Hematopoietic multipotent progenitor cell treated with erythropoietin and hydrocortisone succinate and interleukin-3 and kit ligand, for 8 days (in vitro differentiated cells): ENCODE measurements at places on chromosomes 13 and 19.

DNA sequence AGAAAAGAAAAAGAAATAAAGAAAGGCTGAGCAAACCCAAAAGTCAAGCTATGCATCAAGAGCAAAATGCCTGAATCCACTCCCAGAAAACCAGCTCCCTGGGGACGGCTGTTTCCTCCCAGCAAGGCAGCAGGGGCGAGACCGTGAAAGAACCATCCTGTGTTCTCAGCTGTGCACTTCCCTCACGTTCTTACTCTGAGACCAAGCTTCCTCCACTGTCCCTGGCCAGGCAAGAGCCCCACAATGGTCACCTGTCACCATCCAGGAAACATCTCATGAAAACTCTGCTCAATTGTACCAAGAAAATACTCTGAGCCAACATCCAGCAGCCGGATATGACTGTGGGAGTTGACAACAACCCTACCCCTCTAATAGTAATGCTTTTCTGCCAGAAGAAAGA, 22.9 kb downstream of the RAB20 start:
- DNase-seq = no peak

DNA sequence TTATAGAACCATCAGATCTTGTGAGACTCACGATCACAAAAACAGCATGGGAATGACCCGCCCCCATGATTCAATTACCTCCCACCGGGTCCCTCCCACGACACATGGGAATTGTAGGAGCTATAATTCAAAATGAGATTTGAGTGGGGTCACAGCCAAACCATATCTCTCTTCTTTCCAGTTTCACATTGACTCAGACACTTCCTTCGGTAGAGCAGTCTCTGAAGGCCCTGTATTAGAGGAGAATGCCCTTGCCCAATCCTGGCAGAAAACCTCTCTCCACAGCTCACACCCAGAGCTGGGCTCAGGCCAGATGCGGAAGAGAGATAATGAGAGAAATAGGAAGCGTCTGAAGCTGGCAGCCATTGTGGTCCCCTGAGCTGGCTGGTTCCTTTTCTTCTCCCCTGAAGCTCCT, 72.4 kb upstream of the CLDN10 start:
- peak; percentile 97 for DNase-seq

DNA sequence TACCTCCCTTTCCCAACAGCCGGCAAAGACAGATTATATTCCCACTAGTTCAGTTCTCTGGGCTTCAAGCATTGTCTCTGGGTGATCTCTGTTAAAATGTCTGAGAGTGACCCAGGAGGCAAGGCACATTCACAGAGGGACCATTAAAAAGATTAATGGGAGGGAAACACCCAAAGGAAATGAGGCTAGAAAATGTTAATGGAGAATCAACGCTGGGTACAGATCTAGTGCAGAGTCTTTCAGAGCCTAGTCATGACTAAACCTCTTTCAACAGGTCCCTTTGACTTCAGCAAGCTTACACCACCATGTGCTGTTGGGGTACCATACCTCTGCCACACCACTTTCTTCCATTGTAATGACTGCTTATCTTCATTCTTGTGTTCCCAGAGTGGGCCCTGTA, 358.6 kb downstream of the DCT start:
- no peak for DNase-seq

GRCh38 chr19:1809678-1810077, 2.4 kb downstream of the ATP8B3 start:
- DNase-seq = no peak

DNA sequence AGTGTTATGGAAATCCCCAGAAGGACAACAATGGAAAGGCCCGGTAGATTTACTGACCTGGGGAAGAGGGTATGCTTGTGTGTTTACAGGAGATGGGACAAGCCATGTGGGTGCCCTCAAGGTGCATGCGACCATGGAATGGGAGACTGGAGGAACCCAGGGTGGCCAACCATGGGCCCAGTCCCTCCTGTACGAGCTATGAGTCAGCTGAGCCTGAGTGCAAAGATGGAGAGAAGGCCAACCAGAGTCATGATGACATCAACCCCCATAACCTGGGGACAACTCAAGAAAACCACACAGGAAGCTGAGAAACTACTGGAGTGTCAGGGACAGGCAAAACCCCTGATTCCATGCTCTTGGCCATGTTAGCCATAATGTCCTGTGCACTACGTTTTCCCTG, 7.8 kb downstream of the ZNF350 start:
- DNase-seq = no peak

DNA sequence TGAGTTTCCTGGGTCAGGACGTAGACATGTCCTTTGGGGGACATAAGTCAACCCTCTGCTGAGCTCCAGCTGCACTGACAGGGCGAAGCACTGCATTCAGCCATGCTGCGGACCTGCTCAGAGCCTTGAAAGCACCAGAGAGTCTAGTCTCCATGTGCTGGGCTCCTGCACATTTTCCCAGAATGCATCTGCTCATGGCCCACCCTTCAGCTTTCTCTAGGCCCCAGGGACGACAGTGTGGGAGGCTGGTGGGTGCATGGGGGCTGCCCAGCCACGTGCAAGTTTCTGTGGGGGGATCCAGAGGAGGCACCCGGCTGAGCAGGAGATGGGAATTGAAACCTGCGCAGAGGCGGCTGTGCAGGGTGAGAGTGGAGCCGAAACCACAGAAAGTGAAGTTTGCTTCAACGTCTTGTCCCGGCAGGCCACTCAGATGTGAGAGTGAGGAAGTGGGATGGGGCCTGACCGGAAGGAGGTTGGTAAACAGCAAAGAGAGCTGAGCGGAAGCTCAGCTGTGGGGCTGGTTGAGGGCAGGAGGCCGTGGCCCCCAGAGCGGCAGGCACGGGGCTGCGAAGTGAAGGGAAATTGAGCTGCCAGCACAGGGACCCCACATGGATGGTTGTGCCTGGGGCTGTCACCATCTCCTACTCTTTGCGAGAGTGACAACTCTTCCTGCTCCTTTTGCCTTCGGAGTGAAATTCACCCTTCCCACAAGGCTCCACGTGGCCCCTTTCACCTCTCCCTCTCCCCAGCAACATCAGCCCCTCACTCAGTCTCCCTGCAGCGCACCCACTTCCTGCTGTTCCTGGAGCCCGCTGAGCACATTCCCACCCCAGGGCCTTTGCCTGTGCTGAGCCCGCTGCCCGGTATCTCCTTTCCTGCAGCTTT, 11.8 kb downstream of the PGLS start:
- peak; percentile 59 for DNase-seq

GRCh38 chr13:78131811-78132210, 213.2 kb upstream of the EDNRB start:
- DNase-seq = peak; percentile 2

GRCh38 chr19:50432221-50433028, at the start of gene MYBPC2:
Gene MYBPC2 (plus strand): TSS chr19:50432892. CDS start chr19:50432954, 62 bp downstream.
- no peak for DNase-seq

GRCh38 chr19:16364231-16364865, 39.7 kb downstream of the KLF2 start:
- no peak for DNase-seq

GRCh38 chr13:46235286-46235685, 23.6 kb downstream of the LRRC63 start:
- no peak for DNase-seq

DNA sequence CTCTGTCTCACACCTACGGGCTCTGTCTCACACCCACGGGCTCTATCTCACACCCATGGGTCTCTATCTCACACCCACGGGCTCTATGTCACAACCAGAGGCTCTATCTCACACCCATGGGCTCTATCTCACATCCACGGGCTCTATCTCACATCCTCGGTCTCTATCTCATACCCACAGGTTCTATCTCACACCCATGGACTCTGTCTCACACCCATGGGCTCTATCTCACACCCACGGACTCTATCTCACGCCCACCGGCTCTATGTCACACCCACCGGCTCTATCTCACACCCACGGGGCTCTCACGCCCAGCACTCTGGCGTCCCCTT, 73.9 kb downstream of the COL4A2 start:
- DNase-seq = no peak

GRCh38 chr13:59861676-59862075, 302.1 kb downstream of the DIAPH3 start:
- DNase-seq = no peak

- no peak for DNase-seq
These were observed 469.5 kb upstream of the TSHZ3 start for GRCh38 chr19:31818798-31819105.

- DNase-seq = no peak
These were observed 282.5 kb downstream of the SUCLA2 start for GRCh38 chr13:47718556-47718955.

- peak; percentile 34 for DNase-seq
These were observed 81.8 kb downstream of the PAN3 start for GRCh38 chr13:28220166-28220565.
